CD14-positive monocyte (primary cell): ENCODE measurements at places on chromosomes 13 and 19.

GRCh38 chr19:14150041-14150769, 13.8 kb upstream of the ASF1B start:
- DNase-seq: no peak

GRCh38 chr13:61770681-61771080, 355.0 kb upstream of the PCDH20 start:
- DNase-seq: no peak

- no peak for DNase-seq
Observed at GRCh38 chr19:48487948-48488347, 18.8 kb downstream of the CYTH2 start.

DNA sequence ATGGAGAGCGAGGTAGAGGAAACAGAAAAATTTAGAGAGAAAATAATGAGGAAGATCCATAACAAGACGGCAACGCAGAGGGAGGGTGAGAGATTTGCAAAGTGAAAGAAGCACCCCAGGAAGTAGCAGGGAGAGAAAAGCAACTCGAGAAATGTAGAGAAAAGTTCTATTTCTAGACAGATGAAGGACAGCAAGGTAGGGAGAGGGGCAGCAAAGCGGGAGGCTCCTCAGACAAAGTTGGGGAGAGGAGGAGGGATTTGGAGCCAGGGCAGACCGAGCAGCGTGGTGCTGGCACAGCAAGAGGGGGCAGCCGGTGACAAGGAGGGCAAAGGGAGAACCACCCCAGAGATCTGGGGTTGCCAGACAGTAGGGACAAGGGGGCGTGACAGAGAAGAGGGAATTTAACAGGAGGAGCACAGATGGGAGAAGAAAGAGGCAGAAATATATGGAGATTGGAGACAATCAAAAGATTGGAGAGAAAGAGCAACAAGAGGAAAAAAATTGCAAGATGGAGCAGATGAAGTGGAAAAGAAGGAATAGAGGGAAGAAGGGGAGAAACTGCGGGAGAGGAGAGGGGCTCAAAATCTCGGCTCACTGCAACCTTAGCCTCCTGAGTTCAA, 989 bp downstream of the ZNF766 start:
- peak; percentile 6 for DNase-seq

- peak; percentile 60 for DNase-seq
Observed at GRCh38 chr13:80235166-80235966, 105.6 kb downstream of the SPRY2 start.

GRCh38 chr13:21010621-21011020, 50.8 kb downstream of the LATS2 start:
- DNase-seq: peak; percentile 68

GRCh38 chr13:49814551-49815270, 22.2 kb upstream of the KPNA3 start:
- no peak for DNase-seq

DNA sequence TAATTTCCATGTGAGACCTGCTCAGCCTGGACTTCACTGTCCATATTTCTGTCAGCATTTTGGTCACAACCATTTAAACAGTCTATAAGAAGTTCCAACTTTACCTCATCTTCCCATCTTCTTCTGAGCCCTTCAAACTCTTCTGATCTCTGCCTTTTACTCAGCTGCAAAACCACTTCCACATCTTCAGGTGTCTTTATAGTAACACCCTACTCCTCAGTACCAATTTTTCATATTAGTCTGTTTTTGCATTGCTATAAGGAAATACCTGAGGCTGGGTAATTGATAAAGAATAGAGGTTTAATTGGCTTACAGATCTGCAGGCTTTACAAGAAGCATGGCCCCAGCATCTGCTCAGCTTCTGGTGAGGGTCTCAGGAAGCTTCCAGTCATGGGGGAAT, 1648.9 kb upstream of the SLC10A2 start:
- DNase-seq: no peak

DNA sequence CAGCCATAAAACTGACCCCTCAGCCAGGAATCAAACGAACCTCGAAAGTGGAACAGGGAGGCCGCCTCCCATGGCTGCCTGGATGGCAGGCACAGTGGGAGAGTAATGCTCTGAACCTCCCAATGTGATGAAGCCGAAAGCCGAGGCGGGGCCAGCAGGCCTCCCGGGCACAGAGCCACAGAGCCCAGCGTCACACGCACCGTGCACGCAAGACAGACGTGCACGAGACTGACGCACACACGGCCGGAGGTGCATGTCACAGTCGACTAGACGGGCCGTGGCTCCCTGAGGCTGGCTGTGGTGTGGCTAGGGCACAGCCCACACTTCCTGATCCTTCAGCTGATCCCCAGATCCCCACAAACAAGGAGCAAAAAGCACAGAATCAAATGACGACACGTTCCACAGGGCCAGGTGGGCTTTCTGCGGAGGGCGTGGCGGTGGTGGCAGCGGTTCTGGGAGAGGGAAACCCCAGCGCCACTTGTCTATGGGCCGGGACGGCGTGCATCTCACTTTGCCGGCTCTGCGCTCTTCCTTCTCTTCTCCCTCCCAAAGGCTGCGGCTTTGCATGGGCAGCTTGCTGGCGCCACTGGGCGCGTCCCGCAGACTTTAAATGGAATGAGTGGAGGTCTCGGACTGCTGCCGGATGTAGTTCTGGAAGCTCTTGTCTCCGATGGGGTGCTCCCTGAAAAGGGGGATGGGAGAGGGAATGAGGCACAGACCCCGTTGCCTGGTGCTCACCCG, 5.0 kb upstream of the C13orf46 start:
- no peak for DNase-seq

DNA sequence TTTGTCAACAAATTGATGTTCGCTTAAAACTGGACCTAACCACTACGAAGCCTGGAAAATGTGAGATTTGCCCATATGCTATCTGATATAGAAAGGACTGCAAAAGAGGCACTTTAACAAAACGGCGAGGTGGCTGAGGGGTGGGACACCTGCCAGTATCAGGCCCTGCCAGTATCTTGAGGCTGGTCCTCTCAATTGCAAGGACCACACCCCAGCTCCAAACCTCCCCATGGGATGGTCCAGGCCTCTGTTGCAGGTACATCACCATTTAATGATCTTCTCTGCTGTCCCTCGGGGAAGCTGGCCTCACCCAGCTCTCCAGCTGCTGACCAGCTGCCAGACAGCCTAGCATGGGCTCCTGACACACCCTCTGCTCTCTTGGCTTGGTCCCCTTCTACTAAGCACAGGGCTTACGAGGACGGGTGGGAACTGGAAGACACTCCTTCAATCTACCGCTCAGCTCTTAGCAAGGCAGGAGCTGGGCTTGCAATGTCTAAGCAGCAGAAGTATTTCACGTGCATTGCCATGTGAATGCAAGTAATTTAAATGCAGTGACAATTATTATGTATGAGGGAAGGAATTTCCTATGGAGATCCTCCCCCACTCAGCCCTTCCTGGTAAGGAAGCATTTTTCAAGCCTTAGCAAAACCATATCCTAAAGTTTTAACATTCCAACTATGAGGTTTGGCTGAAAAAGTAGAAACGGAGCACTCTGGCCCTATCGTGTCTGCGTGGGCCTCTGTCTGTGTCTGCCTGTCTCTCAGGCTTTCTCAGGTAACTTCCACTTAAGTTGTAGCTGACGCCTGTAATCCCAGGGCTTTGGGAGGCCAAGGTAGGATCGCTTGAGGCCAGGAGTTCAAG, 63.9 kb downstream of the LATS2 start:
- no peak for DNase-seq

- no peak for DNase-seq
Observed at GRCh38 chr13:32228330-32229041, 86.7 kb downstream of the ZAR1L start.

DNA sequence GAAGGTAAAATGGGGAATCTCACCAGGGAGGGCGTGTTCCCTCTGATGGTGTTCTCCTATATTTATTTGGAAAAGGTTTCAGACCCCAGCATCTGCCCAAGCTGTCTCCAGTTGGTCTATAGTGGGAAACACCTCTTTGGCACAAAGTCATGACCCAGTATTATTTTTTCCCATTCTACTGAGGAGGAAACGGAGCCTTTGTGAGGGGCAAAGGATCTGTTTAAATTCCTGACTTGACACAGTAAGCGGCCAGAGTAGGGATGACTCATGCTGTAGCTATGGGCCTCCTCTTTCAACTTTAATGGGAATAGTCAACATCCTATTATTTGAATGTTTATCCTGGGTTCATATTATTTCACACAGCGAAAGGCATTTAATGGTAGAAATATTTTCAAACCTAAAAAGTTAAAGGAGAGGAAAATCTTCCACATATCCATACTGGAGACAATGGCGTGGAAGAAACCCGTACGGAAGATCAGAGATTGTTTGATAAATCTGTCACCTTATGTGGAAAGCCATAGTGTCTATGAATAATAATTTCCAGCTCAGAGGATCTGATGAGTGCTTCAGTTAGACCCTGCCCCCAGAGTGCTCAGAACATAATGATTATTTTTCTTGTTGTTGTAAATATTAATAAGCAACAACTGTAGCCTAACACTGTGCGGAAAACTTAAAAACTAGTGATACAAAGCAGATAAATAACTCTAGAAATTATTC, 126.0 kb downstream of the FOXO1 start:
- no peak for DNase-seq

DNA sequence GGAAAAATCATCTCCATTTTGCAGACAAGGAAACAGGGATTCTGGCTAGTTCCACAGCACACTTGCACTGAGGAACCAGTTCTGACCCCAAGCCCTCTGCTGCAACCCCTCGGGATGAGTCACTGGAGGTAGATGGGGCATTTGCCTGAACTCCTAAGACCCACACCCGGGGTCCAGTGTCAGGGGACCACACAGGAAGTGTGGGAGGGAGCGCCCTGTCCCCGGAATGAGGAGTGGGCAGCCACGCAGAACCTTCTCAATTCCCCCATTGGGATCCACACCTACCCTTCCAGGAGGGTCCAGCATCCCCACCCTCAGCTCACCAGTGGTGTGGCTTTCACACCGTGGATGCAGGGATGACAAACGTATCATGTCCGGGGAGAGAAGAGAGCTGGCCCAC, 62.7 kb downstream of the TSHZ3 start:
- DNase-seq: no peak

- DNase-seq: no peak
Observed at GRCh38 chr19:16527971-16528521, 14.2 kb downstream of the CHERP start.

GRCh38 chr13:29582171-29582570, 13.3 kb downstream of the SLC7A1 start:
- no peak for DNase-seq

DNA sequence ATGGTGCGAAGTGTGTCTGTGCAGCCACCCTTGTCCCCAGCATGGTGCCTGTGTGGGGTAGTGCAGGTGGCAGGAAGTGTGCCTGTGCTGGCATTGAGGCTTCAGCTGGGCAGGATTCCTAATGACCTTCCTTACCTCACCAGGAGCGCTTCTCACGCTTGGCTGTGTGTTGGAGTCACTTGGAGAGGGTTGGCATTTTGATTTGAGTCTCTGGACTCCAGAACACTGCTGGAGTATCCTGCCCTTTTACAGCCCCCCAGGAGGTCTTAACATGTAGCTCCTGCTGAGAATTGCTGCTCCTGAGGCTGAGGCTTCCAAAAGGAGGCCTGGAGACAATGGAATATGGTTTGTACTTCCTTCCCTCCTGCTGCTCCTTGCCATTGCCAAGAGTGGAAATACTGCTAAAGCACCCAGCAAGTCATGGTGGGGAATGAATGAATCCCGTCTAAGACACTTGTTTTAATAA, 87.1 kb downstream of the ARHGEF7 start:
- no peak for DNase-seq

GRCh38 chr19:5822181-5822844, 17.2 kb downstream of the FUT6 start:
- no peak for DNase-seq

- DNase-seq: no peak
Observed at GRCh38 chr19:20611866-20612265, 46.3 kb upstream of the ZNF737 start.

DNA sequence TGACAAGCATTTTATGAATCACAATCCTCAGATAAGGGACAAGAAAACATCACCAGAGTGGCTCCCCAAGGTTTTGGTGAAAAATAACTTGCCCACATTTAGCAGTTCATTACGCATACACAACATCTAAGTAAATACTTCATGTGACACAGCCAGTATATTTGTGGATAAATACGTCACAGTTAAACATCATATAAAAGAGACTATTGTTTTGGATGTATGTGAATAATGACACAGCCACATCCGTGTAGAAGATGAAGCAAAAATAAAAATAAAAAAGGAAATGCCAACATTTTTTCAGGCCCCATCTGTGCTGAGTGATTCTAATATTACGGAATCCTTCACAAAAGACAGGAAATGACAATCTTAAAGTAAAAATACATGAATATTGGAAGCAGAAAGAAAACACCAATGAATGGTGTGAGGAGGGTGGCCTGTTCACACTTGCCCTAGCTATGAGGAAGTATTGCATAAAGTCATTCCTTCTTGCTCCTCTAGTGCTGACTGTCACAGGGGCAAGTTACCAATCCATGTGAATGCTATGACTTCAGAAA, 457.1 kb downstream of the KLF12 start:
- DNase-seq: no peak

GRCh38 chr19:39021063-39021462, 11.3 kb downstream of the FBXO27 start:
- no peak for DNase-seq

- DNase-seq: no peak
Observed at GRCh38 chr19:7971553-7972520, 28.4 kb upstream of the TIMM44 start.

DNA sequence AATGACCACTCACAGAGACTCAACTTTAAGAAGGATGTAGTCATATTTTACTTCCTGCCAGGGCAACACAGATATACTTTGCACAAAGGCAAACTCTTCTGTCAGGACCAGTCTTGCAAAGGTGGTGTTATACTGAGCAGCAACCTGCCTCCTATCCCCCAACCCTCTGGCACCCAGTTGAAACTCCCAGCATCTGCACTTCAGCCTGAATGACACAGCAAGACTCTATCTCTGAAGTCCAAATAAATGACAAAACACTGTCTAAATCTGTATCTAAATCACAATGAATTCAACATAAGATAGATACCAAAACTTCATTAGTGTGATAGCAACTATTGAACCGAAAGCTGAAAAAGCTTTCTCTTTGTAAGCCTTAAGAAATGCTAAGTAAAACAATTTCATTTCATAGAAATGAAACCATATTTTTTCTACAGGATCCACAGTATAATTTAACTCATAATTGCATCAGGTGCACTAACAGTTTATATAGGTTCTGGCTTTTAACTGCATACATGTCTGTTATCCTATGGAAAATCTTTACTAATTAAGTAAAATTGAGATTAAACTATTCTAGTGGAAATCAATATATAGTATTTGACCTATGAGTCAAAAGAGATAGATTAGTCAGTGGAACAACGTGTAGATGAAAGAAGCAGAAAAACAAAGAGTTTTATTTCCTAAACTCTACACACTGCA, 163.7 kb downstream of the TBC1D4 start:
- no peak for DNase-seq

GRCh38 chr13:40390401-40390916, 276.0 kb downstream of the FOXO1 start:
- no peak for DNase-seq

DNA sequence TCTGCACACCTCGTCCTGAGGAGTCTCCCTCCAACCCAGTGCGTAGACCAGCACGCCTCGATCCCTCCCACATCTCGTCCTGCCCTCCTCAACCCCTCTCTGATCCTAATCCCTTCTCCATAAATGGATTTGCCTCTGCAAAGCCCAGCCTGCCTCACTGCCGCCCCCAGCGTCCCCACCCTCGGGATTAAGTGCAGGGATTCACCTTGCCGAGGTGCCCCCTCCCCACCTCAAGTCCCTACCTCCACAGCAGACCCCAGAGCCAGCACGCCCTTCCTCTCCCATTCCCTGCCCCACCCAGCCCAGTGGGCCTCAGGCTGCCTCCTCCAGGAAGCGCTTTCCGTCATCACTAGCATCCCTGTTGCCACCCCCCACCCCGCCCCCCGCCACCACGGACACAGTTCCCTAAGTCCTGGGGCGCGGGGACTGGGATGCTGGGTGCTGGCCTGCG, 4.0 kb downstream of the KLF16 start:
- no peak for DNase-seq

GRCh38 chr13:105259426-105259825, 1276.0 kb downstream of the EFNB2 start:
- DNase-seq: no peak
